Osteocyte (in vitro differentiated cells): ENCODE measurements at places on chromosomes 1 and 21. TPM values are rescaled to one million over a fixed set of nuclear protein-coding genes. Genes with fewer than 3 reads are reported as not detected.
A peak's percentile ranks its signal among the peaks of the same experiment; 100 is the strongest.

- no peak overlapping the region for H3K4me3 ChIP-seq
- H3K36me3 ChIP-seq: no peaks in the 10 kb centered on the region
- no peaks in the 10 kb centered on the region for H3K4me1 ChIP-seq
- H3K27ac ChIP-seq: no peak overlapping the region
- no peak for DNase-seq
- H3K27me3 ChIP-seq: peaks cover 33% of the 10 kb centered on the region
These were observed 23.8 kb downstream of the HSD11B1 start for GRCh38 chr1:209728466-209728865.

GRCh38 chr1:228241259-228241658 is 33.4 kb downstream of the OBSCN start:
- no peak overlapping the region for H3K27ac ChIP-seq
- no peaks in the 10 kb centered on the region for H3K27me3 ChIP-seq
- H3K4me3 ChIP-seq: no peak overlapping the region
- no peaks in the 10 kb centered on the region for H3K4me1 ChIP-seq
- DNase-seq: no peak

DNA sequence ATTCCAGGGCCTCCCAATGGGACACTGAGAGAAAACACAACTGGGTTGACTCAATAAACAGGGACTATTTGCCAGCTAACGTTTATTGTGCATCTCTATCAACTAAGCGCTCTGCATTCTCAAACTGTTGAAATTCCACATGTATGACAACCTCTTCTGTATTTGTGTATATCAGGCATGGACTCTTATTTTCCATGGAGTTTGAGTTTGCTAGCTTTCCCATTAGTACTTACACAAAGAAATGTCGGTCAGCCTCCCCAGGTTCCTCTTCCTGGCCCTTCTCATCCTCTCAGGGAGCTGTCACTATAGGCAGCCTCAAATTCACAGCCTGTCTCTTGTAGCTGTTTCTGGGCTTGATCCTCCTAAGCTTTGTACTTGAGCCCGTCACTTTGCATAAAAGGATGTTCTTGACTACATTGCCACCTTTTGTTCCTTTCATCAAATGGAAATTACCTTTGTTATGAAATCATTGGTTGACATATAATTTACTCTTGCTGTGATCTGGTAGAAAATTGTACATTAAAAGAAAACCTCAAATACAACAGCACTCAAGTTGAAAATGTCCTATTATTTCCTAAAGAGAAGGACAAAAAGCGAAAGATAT is 60.0 kb upstream of the NTPCR start:
- peaks cover 10% of the 10 kb centered on the region for H3K27me3 ChIP-seq
- peak overlapping the region; percentile 51 for H3K27ac ChIP-seq
- no peak for DNase-seq
- no peak overlapping the region for H3K4me3 ChIP-seq
- no peaks in the 10 kb centered on the region for H3K36me3 ChIP-seq
- peaks cover 15% of the 10 kb centered on the region for H3K4me1 ChIP-seq

GRCh38 chr1:24793447-24794129 is 48.3 kb downstream of the CLIC4 start:
- no peak overlapping the region for H3K4me3 ChIP-seq
- peaks cover 50% of the 10 kb centered on the region for H3K4me1 ChIP-seq
- H3K27ac ChIP-seq: peak overlapping the region; percentile 76
- no peak for DNase-seq

- no peaks in the 10 kb centered on the region for H3K36me3 ChIP-seq
- no peaks in the 10 kb centered on the region for H3K27me3 ChIP-seq
These were observed 109.9 kb upstream of the CXADR start for GRCh38 chr21:17402937-17403336.

GRCh38 chr1:90074137-90074536 is 79.2 kb downstream of the ZNF326 start:
- no peak overlapping the region for H3K4me3 ChIP-seq
- no peak overlapping the region for H3K27ac ChIP-seq
- DNase-seq: no peak
- no peaks in the 10 kb centered on the region for H3K36me3 ChIP-seq

- H3K4me3 ChIP-seq: no peak overlapping the region
- peaks cover 8% of the 10 kb centered on the region for H3K36me3 ChIP-seq
- no peaks in the 10 kb centered on the region for H3K27me3 ChIP-seq
- H3K27ac ChIP-seq: peak overlapping the region; percentile 2
These were observed 78.7 kb downstream of the DYRK1A start for GRCh38 chr21:37445228-37445627.

DNA sequence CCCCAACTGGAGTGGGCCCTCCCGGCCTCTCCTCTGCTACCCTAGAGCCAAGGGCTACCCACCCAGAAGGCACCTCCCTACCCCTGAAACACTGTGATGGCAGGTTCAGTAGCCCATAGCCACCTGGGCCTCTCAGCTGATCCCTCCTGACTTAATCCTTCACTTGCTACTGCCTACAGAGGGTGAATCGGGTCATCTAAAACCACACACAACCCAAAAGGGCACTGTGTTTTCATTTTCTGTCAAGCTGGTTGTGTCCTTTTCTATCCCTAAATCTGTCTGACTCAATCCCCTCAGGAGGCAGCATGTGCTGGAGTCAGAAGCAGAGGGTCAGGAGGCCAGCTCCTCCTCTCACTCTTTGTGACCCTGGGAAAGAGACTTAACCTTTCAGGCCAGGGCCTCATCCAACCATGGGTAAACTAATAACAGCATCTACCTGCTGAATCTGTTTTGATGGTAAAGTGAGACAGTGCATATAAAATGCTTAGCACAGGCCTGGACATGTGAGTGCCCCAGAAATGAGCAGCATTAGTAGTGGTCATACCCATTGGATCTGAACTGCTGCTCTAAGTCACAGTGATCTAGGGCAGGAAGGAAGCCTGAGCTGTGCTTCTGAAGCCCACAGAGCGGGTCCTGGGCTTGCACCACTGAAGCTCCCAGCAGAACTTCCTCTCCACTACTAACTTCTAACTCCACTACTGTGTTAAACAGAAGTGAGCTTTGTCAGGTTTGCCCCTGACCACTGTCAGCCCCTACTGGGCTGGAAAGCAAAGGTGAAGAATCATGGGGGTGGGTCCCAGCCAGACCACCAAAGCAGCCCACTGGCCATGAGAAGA is 11.0 kb downstream of the PMVK start:
- H3K4me3 ChIP-seq: no peak overlapping the region
- no peak overlapping the region for H3K27ac ChIP-seq
- no peaks in the 10 kb centered on the region for H3K4me1 ChIP-seq

DNA sequence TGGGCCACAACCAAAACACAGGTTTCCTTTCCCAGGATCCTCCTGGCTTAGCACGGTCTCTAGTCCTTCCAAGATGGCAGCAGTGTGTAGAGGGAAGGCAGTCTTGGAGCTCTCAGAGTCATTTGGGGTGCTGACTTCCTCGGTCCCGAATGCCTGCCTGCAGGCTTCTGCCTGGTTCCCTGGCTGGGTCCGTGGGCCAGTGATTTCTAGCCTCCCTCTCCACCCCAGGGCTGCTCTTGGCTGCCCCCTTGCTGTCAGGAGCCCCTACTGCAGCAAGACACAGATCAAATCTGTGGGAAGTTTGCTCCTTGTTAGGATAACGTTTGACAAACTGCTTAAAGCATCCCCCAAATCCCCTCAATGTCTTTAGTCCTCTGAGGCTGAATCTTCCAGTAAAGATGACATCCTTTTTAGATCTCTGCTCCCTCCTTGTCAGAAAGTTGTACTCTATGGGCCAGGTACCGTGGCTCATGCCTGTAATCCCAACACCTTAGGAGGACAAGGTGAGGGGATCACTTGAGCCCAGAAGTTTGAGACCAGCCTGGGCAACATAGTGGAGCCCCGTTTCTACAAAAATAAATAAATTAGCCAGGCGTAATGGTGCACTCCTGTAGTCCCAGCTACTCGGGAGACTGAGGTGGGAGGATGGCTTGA is 272.5 kb downstream of the RRAGC start:
- H3K27me3 ChIP-seq: no peaks in the 10 kb centered on the region
- H3K4me3 ChIP-seq: no peak overlapping the region
- H3K36me3 ChIP-seq: no peaks in the 10 kb centered on the region
- H3K4me1 ChIP-seq: peaks cover 54% of the 10 kb centered on the region
- DNase-seq: no peak

GRCh38 chr1:10938741-10939417 is 73.6 kb upstream of the TARDBP start:
- peaks cover 8% of the 10 kb centered on the region for H3K27me3 ChIP-seq
- no peak overlapping the region for H3K4me3 ChIP-seq
- H3K27ac ChIP-seq: no peak overlapping the region
- H3K36me3 ChIP-seq: no peaks in the 10 kb centered on the region
- DNase-seq: no peak

GRCh38 chr1:23148084-23148483 is 20.6 kb downstream of the LUZP1 start:
- H3K27ac ChIP-seq: peak overlapping the region; percentile 2
- no peak overlapping the region for H3K4me3 ChIP-seq
- H3K4me1 ChIP-seq: peaks cover 37% of the 10 kb centered on the region
- H3K27me3 ChIP-seq: no peaks in the 10 kb centered on the region

DNA sequence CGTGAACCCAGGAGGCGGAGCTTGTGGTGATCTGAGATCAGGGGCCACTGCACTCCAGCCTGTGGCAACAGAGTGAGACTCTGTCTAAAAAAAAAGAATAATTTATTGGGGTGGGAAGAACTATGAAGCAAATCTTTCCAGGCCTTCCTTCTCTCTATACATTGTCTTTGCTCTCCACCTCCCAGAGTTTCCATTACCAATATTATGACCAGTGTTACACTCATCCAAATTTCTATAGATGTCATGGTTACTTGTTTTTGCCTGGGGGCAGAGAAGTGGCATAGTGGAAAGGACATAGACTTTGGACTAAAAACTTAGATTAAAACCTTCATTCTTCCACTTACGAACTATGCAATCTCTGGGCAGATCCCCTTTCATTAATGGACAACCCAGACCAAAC is 10.1 kb downstream of the FASLG start:
- no peaks in the 10 kb centered on the region for H3K36me3 ChIP-seq
- H3K4me3 ChIP-seq: no peak overlapping the region
- no peak overlapping the region for H3K27ac ChIP-seq
- H3K4me1 ChIP-seq: no peaks in the 10 kb centered on the region

GRCh38 chr1:112677501-112677900 is 3.0 kb downstream of the MOV10 start:
- no peak for DNase-seq
- H3K36me3 ChIP-seq: peaks cover 8% of the 10 kb centered on the region
- no peaks in the 10 kb centered on the region for H3K27me3 ChIP-seq
- H3K4me3 ChIP-seq: no peak overlapping the region

GRCh38 chr1:64172458-64172983 is 30.9 kb upstream of the UBE2U start:
- H3K4me1 ChIP-seq: peaks cover 28% of the 10 kb centered on the region
- no peaks in the 10 kb centered on the region for H3K27me3 ChIP-seq
- no peak overlapping the region for H3K4me3 ChIP-seq
- peak overlapping the region; percentile 72 for H3K27ac ChIP-seq
- DNase-seq: no peak
- peaks cover 37% of the 10 kb centered on the region for H3K36me3 ChIP-seq

- H3K4me3 ChIP-seq: no peak overlapping the region
- peaks cover 15% of the 10 kb centered on the region for H3K27me3 ChIP-seq
- H3K27ac ChIP-seq: no peak overlapping the region
- no peak for DNase-seq
- H3K36me3 ChIP-seq: no peaks in the 10 kb centered on the region
These were observed 215.0 kb downstream of the SLC35F3 start for GRCh38 chr1:234119431-234119830.

DNA sequence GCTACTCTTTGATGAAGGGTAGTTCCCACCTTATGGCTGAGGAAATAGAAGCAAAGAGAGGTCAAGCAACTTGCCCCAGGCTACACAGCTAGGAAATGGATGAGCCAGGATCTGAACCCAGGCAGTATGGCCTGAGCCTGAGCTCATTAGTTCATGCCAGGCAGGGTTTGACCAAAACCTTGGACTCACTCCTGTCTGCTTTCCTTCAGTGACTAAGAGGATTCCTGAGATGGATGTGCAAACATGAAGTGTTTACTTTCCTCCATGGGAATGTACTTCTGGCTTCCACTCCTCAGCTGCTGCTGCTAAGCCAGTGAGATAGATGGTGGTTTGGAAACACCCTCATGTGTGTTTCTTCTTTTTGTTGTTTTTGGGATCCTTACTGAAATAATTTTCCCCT is 35.1 kb upstream of the ERRFI1 start:
- H3K4me1 ChIP-seq: peaks cover 49% of the 10 kb centered on the region
- H3K27ac ChIP-seq: peak overlapping the region; percentile 96
- DNase-seq: no peak
- no peak overlapping the region for H3K4me3 ChIP-seq
- H3K27me3 ChIP-seq: no peaks in the 10 kb centered on the region
- H3K36me3 ChIP-seq: peaks cover 4% of the 10 kb centered on the region

GRCh38 chr21:32965129-32965680 is 60.5 kb upstream of the OLIG2 start:
- H3K27me3 ChIP-seq: peaks cover 31% of the 10 kb centered on the region
- no peaks in the 10 kb centered on the region for H3K36me3 ChIP-seq
- H3K4me1 ChIP-seq: no peaks in the 10 kb centered on the region
- H3K27ac ChIP-seq: no peak overlapping the region
- H3K4me3 ChIP-seq: no peak overlapping the region

DNA sequence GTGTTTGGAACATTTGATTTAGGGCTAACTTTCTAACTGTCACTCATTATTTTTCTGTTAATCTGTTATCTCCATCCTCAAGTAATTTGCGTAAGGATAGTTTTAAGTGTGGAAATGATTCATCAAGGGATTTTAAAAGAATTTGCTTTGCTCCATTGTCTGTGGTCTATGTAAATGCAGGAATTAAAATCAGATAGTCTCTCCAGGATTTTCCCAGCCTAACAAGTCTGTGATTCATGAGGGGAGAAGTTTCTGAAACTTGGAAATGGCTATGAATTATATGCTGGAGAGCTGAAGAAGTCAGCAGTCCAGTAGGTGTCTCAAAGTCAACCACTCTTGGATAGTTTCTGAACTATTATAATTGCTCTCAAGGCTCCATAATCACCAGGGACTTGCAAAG is 264.5 kb downstream of the MRPL39 start:
- no peak overlapping the region for H3K4me3 ChIP-seq
- no peak for DNase-seq
- H3K4me1 ChIP-seq: peaks cover 5% of the 10 kb centered on the region
- no peaks in the 10 kb centered on the region for H3K27me3 ChIP-seq
- no peaks in the 10 kb centered on the region for H3K36me3 ChIP-seq
- no peak overlapping the region for H3K27ac ChIP-seq

DNA sequence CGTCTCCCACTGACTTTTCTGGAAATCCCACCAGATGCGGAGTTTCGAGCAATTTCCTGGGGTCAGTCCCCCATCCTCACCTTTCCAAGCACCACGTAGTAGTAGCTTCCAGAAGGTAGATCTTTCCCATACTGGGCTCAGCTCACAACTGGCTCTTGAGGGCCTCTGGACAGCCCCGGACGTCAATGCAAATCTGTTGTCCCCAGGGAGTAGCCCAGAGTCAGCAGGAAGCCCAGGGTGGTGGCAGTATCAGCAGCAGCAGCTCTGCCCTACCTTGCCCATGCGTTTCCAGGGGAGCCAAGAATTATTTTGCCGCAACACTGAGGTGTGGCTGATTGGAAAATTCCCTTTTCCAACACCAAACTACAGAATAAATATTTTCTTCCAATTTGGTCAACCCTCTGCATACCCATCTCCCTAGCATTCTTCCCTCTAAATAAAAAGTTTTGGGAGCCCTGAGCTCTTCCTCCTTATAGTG is 70.3 kb downstream of the CD46 start:
- DNase-seq: no peak
- H3K27me3 ChIP-seq: no peaks in the 10 kb centered on the region
- no peak overlapping the region for H3K4me3 ChIP-seq

LCE1C gene
- not detected in 2 replicates for total RNA-seq

ZNF691 gene
- total RNA-seq: 8.7 and 10.7 TPM in 2 replicates

BEST4 gene
- 0.18 and 0.48 TPM in 2 replicates for total RNA-seq

FHAD1 gene
- not detected in 2 replicates for total RNA-seq

ITLN1 gene
- total RNA-seq: not detected in 2 replicates
